Stimulated activated CD4-positive, alpha-beta T cell treated with anti-CD3 and anti-CD28 coated beads, TNF-alpha, amount 100 ng/mL, for 48 hours (primary cell): ENCODE measurements at places on chromosomes 11 and 22.

GRCh38 chr11:119892311-119892808 lies 163.4 kb upstream of the NECTIN1 start:
- no peak for DNase-seq

DNA sequence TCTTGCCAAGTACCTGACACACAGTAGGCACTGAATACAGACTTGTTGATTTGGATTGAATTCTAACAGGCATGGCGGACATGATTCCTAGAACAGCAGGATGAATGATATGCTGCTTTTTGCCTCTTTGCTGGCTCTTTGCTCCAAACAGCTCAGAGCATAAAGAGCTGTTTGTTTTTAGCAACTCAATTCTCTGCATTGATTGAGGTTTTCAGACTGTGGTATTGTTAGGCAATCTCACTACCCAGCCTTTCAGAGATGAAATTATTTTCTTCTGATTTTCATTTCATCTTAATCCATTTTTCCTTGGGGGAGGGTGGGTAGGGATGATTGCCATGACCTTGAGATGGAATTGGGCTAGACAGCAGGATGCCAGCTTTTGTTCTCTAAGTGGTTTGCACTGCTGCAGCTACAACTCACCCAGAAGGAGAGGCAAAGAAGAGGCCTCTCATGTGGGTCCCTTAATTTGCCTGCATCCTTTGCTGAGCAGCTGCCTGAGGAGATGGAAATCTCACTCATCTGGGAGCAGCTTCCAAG lies 20.5 kb downstream of the COA4 start:
- no peak for DNase-seq

- DNase-seq, result peak; percentile 18
Observed at GRCh38 chr22:45163099-45163450, 650 bp upstream of the NUP50 start.

DNA sequence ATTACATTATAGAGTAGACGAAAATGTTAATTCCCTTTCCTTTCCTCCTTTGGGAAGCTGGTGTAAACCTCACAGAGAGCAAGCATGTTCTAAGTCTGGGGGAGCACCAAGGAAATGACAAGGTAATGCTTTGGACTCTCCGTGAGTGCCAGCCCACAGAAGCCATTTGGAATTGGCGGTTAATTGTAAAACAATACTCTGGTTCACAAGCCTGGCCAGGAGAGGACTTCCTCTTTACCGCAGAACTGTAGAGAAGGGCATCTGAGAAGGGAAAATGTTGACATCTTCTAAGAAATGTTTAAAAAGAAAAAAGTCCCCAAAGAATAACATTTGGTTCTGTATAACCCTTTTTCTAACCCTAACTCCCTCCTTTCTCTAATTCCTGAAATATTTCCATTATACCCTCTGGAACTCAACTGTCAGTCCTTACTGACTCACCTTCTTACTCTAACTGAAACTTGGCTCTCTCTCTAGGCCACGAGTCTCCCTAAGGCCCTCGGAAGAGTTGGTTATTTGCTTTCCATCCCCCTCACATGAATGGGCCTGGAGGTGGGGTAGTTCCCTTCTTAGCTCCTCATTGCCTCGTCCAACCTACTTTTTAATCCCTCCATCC lies 379.8 kb downstream of the SOX6 start:
- DNase-seq, result no peak

DNA sequence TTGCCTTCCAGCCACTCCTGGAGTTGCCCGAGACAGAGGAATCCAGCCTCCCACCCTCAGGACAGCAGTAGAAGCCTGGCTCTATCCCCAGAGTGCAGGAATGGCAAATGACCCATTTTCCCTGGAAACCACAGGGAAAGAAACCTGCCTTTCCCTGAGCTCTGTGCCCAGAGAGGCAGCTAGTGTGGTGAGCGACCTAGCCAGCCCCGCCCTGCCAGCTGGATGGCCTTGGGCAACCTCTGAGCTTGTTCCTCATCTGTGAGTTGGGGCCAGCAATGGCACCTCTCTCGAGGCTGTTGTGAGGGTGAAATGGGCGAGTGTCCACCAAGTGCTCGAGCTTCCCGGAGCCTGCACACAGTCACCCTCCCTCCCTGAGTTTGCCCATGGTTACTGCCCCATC lies 3.7 kb downstream of the OMP start:
- no peak for DNase-seq

- DNase-seq, result no peak
Observed at GRCh38 chr11:119992171-119993051, 145.5 kb downstream of the TRIM29 start.

DNA sequence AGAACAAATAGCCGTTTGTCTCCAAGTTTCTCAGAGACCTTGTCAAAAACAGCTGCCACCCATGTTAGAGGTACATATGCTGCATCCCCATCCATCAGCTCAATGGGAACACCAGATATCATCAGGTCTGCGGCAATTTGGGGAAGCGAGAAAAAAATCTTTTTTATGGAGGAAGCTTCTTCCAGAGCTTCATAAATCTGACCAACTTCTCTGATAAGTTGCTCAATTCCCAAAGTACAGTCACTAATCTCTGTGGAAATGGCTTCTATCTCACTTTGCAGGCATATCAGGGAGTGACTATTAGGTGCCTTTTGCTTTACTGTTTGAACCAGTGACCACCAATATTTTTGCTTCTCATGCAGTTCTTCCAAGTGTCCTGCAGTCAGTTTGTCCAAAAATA lies 34.3 kb upstream of the MRPL17 start:
- no peak for DNase-seq

- no peak for DNase-seq
Observed at GRCh38 chr22:35135165-35135564, 69.2 kb downstream of the ISX start.

- no peak for DNase-seq
Observed at GRCh38 chr11:8055836-8056526, 25.0 kb upstream of the TUB start.

- DNase-seq, result no peak
Observed at GRCh38 chr11:102749101-102749722, 24.5 kb upstream of the MMP8 start.

DNA sequence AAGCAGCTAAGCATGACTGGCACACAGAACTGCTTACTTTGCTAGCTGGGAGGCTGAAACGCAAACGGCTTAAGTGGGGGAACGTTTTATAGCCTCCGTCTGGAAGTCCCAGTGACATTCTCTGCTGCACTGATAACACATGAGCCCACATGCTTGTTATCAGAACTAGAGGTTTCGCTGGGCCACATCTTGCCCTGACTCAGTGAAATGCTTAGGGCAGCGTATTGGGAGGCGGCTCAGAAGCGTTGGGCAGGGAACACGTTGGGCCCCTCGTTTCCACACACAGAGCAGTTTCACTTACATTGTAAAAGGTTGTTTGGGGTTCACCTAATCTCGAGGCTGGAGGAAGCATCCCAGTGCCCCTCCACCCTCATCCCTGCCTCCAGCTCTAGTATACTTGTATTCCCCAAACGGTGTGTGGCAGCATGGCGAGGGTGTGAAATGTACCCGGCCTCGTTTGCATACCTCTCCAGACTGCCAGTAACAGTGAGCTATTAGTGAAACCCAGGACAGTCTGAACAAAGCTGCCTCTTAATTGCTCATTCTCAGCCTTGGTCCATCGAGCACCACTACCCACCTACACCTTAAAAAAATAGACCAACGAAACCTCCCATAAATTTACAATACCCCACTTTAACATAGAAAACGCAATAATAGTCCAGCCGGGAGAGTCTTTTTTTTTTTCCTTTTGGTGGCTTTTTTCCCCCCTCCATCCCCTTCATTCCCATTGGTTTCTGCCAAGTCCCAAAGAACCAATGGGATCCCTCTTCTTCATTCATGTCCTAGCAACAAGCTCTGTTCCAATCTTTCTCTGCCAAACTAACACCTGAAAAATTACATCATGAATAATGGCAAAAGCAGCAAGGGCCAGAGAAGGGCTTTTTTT lies 218.8 kb upstream of the SORL1-AS1 start:
- DNase-seq, result no peak

DNA sequence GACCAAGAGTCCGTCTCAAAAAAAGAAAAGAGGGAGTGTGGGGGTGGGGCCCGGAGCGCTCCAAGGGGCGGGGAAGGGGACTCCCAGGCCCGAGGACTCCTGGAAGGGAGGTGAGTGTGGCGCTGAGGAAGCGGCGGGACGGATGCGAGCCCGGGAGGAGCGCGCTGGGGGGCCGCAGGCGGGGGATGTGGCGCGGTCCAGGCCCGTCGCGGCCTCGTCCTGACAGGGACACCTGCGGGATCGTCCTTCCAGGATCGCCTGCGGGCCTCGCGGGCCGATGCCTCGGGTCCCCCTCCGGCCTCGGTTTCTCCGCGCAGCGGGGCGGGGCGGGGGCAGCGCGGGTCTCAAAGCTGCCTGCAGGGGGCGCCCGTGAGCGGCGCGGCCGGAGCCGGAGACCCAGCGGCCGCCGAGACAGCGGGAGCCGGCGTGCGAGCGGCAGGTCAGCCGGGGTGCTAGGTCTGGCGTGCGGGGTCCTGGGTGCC lies 3.8 kb upstream of the ADORA2A start:
- DNase-seq, result peak; percentile 61

GRCh38 chr11:78782725-78783124 lies 208.1 kb upstream of the NARS2 start:
- DNase-seq, result no peak

DNA sequence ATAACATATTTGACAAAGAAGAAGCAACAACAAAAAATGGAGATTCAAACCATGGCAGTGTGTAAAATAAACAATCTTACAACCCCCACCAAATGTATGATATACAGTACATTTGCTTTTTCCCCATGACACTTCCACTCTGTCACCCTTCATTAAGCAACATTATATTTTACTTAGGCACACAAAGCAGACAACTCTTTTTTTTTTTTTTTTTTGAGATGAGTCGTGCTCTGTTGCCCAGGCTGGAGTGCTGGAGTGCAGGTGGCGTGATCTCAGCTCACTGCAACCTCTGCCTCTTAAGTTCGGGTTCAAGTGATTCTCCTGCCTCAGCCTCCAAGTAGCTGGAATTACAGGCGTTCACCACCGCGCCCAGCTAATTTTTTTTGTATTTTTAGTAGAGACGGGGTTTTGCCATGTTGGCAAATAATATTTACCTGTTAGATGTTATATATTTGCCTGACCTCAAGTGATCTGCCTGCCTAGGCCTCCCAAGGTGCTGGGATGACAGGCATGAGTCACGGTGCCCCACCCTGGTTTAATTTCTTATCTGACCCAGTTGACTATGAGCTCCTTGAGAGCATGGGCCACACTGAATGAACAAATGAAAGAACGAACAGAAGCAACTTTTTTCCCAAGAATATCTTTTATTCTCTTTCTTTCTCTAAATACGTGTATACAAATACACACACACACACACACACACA lies 5.5 kb upstream of the PCF11 start:
- DNase-seq, result no peak

DNA sequence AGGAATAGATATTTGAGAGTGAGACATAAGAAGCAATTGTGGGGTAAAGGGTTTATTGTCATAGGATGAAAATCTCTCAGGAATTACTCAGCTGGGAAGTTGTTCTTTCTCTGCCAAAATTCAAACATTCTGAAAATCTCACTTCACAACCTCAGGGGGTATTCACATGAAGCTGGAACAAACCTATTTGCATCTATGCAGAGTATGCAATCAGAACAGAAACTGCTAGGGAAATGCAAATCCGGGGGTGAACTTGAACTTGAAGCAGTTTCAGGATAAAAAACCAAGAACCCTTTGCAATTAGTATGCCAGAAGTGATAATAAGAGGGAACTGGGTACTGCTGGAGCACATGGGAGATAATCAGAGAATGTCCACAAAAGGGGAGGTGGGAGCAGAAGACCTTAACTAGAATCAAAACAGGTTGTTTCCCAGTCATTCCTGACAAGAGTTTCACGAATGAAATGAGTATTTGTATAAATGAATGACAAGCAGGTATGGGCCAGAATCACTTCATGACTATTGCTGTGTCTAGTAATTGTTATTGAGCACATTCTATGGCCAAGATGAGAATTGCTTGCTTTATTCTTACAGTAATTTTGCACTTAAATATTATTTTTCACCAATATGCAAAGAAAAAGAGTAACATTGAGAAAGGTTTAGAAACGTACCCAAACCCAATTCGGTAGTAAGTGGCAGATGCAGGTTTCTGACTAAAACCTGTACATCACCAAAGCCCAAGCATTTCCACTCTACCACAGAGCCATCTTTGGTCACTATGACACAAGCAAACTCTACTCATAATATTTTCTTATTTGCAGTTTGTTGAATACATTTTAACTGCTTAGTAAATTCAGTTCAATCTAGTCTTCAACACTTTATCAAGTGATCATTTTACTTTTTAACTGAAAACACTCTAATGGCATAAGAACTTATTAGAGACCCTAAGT lies 61.8 kb upstream of the UBASH3B start:
- DNase-seq, result no peak

GRCh38 chr11:94694309-94695060 lies 73.7 kb upstream of the AMOTL1 start:
- no peak for DNase-seq

GRCh38 chr11:64892838-64893193 lies 14.4 kb upstream of the EHD1 start:
- no peak for DNase-seq

DNA sequence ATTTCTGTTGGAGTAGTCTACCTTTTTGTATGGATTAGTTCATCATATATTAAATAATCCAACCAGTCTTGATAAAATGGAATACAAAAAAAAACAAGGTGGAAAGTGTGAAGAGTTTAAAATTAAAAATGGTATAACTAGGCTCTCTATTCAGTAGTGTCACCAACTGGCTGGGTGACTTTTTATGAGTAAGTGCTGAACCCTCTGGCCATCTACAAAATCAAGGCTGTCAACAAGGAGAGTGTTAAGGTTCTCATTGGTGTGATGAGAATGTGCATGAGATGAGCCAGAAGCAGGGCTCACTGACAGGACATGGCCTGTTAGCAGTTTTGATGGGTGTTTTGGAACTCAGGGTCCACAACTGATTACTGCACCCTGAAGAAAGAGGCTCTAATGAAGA lies 343.2 kb downstream of the AASDHPPT start:
- no peak for DNase-seq

DNA sequence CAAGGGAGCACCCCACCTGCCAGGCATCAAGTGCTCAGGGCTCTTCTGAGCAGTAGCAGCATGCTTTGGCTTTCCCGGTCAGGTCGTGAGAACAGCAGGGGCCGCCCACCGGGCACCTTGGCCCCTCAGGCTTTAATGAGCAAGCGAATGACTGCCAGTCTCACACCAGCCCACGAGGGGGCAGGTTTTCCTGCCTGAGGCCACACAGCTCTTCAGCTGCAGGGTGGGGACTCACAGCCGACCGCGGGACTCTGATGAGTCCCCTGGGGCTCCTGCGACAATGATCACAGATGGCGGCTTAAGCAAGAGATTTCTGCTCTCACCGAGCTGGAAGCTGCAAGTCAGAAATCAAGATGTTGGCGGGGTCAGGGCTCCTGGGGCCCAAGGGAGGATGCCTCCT lies 14.3 kb upstream of the FGF19 start:
- no peak for DNase-seq

DNA sequence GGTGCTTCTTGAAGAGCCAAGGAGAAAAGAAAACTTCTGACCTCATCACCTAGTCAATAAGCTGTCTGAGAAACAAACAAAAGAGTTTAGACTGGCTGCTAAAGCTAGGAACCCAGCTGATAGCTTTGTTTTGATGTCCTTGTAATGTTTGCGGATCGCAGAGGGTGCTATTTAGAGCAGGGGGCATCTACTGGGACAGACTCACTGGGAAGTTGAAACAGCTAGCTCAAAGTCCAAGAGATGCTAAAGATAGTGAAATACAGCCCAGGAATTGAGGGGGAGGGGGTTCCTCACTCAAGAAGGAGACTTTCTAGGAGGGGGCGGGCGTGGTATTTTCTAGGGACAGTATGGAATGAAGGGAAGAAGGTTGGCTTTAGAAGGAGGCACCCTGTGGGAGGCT lies 18.9 kb downstream of the ZBTB16 start:
- no peak for DNase-seq

- DNase-seq, result no peak
Observed at GRCh38 chr11:13249992-13250391, 27.6 kb upstream of the BMAL1 start.
